ENCODE measurements at places on chromosomes 7 and 10.
A peak's percentile ranks its signal among the peaks of the same experiment; 100 is the strongest.

DNA sequence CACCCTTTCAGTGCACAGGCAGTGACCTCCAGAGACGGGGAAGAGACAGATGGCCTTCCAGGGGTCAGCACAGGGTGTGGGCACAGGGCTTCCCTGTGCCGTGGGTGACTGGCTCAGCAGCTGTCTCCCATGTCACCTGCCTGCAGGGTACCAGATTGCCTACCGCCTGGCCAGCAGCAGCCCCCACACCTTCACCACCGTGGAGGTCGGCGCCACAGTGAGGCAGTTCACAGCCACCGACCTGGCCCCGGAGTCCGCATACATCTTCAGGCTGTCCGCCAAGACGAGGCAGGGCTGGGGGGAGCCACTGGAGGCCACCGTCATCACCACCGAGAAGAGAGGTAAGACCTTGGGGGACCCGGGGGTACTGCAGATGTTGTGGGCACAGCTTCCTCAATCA lies 536.5 kb upstream of the FOXK1 start:
- DNase-seq, result no peak

GRCh38 chr7:26583094-26583648 lies 281.2 kb downstream of the SKAP2 start:
- DNase-seq, result no peak

- no peak for DNase-seq
These were observed 290.8 kb upstream of the ZNF32 start for GRCh38 chr10:43939389-43939938.

DNA sequence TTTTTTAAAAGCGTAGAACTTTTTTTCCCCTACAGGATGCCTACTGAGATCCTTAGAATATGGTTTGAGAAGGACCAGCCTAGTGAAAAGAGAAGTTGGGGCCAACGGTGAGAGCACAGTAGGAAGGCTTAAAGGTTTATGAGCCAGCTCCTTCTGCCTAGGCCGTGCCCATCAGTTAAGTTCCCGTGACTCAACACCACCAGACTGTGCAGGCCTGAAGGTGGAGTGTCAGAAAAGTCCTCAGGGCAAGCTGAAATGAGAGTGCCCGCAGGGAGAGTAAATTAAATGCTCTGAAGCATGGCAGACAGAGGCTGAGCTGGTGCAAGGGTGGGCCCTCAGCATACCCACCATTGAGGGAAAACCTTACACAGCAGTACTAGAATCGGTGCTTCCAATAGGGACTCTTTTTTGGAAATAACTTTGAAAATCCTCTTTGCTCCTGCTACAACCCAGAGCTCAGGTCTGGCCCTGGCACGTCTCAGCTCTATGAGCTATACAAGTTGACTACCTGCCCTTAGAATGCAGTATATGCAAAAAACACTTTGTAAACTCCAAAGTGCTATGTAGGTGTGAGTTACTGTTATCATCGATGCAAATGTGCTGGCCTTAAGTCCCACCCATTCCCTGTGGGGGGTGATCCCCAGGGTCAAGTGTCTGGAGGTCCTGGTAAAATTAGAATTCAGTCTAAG lies 15.2 kb upstream of the C10orf67 start:
- no peak for DNase-seq

DNA sequence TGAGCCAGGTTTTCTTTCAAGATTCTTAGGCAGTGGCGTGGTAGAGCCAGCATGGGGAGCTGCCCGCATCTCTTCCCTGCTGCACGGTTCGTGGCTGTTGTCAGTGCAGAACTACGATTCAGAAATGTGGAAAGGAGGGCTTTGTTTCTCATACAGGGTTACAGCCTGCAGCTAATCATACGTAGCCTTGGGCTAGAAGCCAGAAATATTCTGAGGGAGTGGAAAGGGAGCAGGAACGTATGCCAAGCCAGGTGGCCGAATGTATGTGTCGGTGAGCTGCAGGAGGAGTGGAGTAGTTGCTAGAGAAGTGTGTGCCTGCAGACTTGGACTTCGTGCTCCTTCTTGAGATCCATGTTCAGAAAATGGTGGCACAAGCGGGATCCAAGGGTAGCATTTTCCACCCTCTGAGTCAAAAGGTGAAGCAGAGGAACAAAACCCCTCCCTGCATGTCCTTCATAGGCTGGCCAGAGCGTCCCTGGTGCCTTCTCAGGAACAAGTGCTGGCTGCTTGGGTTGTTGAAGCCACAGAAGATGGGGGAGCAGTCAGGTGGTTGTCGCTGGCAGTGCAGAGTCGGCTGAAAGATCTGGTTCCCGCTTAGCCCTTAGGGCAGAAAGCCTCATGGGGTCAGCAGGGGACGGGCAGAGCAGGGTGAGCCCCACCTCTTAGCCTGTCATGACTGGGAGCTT lies 40.9 kb downstream of the LANCL2 start:
- DNase-seq, result no peak

GRCh38 chr10:28761084-28761846 lies 83.9 kb downstream of the BAMBI start:
- no peak for DNase-seq

DNA sequence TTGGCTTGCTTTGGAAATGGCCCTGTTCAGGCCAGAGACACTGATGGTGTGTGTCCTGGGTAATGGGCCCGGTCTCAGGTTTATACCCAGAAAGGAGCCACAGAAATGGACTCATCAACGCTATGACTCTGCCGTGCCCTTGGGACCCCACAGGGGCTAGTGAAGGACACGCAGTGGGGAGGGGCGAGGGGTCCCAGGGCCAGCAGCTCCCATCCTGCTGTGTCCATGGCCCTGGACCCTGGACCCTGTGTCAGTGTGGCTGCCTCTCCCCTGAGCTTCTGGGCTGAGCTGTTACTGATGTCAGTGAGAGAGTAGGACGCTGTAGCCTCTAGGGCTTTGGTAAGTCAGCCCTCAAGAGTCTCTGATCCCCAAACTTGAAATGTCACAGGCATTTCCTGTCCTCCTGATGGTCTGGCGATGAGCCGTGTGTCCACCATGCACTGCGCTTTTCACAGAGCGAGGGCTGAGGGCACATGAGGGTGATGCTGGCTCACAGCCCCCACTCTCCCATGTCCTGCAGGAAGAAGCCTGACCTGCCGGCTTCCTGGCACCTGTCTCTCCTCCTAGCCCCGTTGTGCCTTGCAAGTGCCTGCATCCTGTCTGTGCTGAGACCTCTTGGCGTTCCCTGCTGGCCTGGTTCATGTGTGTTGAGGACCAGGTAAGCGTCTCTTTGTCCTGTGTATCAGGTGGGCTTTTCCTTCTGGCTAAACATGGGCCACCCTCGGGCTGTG lies 4.4 kb downstream of the ZNF316 start:
- no peak for DNase-seq

GRCh38 chr7:100367676-100368613 lies 5.3 kb upstream of the PILRA start:
- DNase-seq, result peak; percentile 69

- peak; percentile 73 for DNase-seq
These were observed 182.1 kb downstream of the ZMYND11 start for GRCh38 chr10:317271-317769.

- DNase-seq, result no peak
These were observed 51.4 kb downstream of the PLPP4 start for GRCh38 chr10:120508393-120508792.

DNA sequence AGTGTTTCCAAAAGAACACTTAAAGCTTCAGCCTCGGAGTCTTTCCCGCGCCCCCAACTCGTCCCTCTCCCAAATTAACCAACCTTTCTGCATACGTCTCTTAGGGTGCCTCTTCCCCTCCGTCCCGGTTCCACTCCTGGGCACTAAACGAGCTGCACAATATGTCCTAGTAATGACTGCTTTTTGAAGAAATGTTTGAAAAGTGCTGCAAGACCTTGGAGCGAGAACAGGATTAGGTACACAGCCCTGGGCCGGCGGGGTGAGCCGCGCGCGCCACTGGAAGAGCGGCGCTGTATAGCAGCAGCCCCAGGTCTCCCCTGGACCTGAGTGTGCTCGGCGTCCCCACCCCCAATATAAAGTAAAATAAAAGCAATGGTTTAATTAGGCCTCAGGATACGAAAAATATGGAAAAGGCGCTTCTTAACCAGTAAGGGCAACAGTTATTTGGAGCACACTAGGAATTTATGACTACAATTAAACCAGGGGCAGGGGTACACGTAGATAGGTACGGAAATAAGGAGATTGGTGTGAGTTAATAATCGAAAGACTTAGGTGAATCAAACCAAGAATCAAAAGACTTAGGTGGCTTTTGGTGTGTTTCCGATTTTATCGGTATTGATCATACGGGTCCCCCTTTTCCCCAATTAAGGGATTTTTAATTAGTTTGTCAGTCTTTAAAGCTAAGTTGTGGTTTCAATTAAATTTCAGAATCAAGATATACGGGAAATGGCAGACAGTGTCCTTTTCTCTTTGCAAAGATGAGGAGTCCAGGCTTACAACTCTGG lies 1.9 kb downstream of the TET1 start:
- DNase-seq, result no peak

DNA sequence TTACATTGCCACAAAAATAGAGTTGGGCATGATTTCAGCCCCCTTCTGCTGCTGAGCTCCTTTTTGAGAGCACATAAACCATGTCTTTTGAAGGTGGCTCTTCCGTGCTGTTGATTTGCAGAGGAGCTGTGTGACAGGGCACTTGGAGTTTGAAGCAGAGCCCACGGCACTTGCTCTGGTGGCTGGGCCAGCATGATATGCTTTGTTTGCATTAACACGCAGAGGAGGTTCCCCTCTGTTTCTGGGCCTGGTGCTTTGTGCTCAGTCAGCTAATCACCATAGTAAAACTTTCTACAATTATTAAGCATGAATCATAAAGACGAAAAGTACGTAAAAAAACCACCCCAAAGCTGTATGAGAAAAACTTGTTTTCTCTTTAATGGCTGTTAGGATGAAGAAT lies 40.1 kb downstream of the RBM33 start:
- no peak for DNase-seq

GRCh38 chr10:70277396-70278030 lies 6.3 kb downstream of the NPFFR1 start:
- DNase-seq, result no peak

- no peak for DNase-seq
These were observed 50.9 kb upstream of the SCIN start for GRCh38 chr7:12519682-12520009.

DNA sequence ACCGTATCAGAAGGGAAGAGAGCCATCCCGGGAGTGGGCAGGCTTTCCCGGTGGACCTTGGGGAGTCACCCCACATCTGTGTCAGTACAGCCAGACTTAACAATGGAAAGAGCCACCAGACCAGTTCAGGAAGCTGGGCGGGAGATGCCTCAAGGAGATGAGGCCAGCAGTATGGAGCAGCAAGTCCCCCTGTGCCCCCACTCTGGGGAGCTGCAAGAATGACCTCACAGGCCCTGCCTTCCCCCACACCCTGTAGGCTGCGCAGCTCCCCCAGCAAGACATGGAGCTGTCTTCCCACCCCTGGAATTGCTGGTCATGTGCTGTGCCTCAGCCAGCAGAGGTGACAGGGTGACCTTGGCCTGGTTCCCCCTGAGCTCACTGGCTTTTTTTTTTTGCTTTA lies 76.8 kb upstream of the INSIG1 start:
- no peak for DNase-seq

DNA sequence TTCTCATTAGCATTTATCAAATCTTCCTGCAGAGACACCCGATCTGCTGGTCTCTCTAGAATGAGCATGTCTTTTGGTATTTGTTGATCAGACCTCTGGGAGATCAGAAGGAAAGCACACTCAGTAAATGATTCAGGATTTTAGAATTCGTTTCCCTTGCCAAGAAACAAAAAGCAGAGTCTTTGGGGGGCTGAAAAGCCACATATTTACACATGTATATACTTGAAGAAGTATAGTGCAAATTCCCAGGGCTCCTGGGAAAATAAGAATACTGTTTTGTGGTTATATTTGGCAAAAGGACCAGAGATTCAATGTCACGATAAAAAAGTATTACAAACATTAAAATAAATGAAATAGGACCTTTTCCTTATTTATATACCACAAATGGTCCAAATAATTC lies 100.2 kb downstream of the AGMO start:
- no peak for DNase-seq

- no peak for DNase-seq
These were observed 25.8 kb downstream of the AKR1C8 start for GRCh38 chr10:5159126-5159525.

DNA sequence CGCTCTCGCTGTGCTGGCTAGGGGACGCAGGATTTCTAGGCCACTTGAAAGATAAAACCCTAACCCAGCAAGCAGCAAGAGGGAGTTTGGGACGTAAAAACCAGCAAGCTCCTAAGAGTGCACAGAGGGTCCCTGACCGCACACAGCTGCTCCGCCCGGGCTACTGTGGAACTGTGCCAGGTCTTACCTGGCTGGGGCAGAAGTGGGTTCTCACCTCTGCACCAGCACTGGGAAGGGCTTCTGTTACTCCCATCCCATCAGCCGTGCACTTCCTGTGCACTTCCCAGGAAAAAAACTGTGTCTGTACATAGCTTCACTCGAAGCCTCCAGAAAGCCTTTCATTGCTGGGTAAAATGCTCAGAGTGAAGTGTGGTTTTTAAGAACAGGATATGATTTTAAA lies 45.9 kb upstream of the PTF1A start:
- DNase-seq, result no peak

- DNase-seq, result no peak
These were observed 915.8 kb downstream of the TYW1 start for GRCh38 chr7:67912437-67912836.

DNA sequence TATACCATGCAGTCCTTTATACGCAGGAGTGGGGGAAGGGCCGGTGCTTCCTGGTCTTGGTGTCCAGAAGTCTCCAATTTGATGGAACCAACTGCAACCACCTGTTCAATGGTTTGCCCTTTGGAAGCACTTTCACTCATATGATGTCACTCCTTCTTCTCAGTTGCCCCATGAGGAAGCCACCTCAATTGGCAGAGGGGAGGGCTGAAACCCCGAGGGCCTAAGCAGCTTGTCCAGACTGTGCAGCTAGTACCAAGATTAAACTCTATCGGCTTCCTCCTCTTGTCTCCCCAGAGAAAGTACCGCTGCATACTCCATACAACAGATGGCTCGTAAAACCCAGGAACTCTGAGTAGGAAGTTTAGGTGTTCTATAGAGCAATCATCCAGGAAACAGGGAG lies 789.4 kb downstream of the TYW1 start:
- DNase-seq, result no peak

DNA sequence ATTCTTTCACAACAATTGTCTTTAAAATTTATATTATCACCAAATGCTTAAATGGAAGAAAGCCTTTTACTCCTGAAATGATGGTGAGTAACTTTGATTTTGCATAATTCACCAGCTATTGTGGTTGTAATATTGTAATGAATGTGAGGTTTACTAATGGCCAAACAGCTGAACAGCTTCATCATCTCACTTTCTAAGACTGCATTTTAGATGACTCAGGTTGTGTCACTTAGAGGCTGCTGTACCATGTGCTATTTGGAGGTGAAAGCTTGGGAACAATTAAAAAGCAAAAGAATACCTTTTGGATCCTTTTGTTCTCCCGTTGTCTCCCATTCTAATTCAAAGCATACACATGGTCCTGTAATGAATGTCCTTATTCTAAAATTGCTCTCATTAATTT lies 604.0 kb upstream of the PFKP start:
- no peak for DNase-seq

GRCh38 chr7:100582041-100582579 lies 3.8 kb downstream of the LRCH4 start:
- no peak for DNase-seq

DNA sequence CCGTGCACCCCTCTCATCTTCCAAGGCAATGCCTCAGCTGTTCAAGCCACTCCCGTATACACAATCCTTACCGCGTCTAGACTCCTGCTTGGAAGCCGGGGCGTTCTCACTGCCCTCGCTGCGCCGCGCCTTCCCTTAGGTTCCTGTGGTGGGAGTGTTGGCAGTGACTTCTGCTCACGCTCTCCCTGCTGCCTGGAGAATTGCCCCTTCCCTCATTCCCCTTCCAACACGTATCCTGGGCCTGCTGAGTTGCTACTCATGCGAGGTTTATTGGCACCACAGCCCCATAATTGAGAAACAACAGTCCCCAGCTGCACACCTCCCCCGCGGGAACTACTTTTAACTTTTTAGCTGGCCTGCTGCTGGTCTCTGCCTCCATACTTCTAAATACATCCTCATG lies 31.9 kb downstream of the RBM17 start:
- DNase-seq, result no peak

Measured in CD4-positive, alpha-beta T cell treated with Interleukin-15 for 1 hour (primary cell).